Suppressor macrophage (primary cell): ENCODE measurements at places on chromosomes 1 and 21.

DNA sequence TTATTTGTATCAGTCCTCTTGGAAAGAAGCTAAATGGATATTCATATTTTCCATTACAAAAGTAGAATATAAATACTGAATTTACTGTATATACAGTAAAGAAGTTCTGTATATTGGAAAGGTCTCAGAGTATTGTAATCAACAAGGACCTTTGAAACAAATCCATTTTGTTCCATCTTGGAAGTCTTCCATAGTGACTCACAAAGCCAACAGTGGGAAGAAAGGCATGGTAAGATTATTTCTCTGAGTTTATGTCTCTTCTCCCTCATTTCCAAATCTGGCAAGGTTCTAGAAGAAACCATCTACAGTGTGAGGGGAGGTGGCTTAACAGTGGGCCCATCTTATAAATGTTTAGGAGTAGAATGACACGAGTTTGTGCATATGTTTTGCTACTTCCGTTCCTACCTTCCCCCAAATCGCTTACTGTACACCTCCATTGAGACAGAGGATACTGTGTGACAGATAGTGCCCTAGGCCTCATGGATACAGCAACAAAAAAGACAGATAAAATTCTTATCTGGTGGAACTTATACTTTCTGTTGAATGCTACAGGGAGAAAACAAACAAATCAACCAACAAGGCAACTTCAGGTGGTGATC lies 22.1 kb upstream of the SSX2IP start:
- DNase-seq: no peak

GRCh38 chr21:32726839-32727686 lies 750 bp downstream of the SYNJ1 start:
- peak; percentile 95 for DNase-seq

DNA sequence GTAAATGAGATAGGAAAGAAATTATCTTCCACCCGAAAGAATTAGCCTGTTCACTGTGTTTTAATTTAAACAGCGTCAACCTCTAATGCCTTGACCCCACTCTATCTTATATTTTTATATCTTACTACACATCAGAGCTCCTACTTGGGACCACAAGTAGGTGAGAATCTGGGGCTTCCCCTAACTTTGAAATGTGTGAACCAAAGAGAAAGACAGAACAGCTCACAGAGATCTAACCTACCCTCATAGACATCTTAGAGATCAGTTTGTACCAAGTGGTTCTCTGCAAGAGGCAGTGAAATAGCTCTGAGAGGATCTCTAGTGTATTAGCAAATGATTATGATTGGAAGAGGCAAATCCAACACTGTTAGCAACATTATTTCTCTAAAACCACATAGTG lies 31.0 kb upstream of the IFI16 start:
- no peak for DNase-seq

GRCh38 chr21:43944757-43945156 lies 67.4 kb upstream of the TRAPPC10 start:
- DNase-seq: no peak

- no peak for DNase-seq
These were observed 613.8 kb downstream of the KIF26B start for GRCh38 chr1:245768596-245768995.

DNA sequence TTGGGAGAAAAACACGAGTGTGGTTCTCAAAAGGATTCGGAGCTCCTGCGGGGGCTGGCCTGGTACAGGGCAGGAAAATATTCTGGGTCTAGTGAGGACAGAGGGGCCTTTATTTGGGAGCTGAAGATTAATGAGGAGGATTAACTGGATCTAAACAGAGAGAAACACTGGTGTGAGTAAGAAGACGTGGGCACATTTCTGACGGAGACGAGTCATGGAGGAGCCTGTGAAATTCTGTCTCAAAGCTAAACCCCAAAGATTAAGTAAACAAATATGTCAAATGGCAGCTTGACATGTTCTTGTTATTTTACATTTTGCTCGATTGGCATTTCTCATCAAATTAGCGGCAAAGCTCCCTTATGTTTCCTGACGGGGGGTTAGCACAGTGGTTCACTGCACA lies 12.8 kb downstream of the PROK1 start:
- DNase-seq: no peak

GRCh38 chr1:220335668-220336067 lies 63.4 kb upstream of the RAB3GAP2 start:
- DNase-seq: no peak
